Pulmonary artery endothelial cell (primary cell): ENCODE measurements at places on chromosomes 2 and 18. TPM values are rescaled to one million over a fixed set of nuclear protein-coding genes. Genes with fewer than 3 reads are reported as not detected.

Gene LCT
- total RNA-seq: not detected in 2 replicates

Gene ACTR3
- 317 and 418 TPM in 2 replicates for total RNA-seq

- no peak for DNase-seq
Observed at GRCh38 chr2:101272045-101272784, 19.5 kb downstream of the CNOT11 start.

- no peak for DNase-seq
Observed at GRCh38 chr2:97005353-97005752, 19.0 kb upstream of the FAM178B start.

Gene METTL21A
- 21.9 and 23.8 TPM in 2 replicates for total RNA-seq

DNA sequence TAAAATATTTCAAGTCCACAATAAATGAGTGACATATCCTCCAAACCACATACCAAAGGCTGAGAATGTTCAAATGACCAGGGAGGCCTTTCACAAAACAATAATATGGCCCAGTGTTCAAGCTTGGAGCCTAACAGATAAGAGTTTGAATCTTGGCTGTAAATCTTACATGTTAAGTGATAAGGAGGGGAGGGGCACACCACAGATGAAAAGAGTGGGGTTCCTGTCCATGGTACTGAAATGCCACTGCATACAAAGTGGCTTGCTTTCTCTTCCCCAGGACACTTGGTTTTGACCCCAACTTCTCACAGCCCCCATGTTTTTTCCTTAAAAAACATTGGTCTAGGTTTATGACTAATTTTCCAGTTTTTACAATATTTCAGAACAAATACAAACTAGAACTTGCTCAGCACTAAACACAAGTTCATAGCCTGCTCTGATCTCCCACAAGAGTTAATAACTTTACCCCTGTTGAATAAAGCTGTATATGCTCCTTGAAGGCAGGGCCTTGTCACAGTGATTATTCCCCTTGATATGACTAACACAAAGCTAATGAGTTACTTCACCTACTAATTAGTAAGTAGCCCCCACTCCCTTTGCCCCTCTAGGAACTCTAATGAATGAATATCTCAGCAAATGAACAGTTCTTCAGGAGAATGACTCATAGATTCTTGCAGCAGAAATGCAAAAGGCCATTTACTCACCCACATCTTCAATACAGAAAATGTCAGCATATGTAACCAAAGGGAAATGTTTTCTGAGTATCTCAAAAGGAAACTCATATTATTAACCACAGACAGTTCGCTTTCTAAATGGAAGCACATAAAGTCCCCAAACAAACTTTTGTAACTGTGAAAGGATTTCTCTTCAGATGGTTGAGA, 142.2 kb downstream of the SATB2 start:
- no peak for DNase-seq

DNA sequence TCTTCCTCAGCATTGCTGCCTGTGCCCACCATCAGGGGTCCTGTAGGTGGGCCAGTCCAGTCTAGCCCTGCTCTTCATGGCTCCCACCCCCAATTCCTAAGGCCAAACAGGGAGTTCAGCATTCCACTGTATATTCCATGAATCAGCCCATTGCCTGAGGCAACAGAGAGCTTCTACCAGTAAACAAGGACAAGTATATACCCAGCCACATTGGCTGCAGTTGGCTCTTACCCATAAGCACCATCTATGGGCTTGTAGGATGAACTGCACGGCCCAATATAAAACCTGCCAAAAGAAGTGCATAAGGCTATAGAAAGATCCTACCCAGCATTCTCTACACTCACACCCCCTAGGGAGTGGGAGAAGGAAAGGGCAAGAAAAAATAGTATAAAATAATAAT, 95.1 kb upstream of the SALL3 start:
- DNase-seq: no peak

- no peak for DNase-seq
Observed at GRCh38 chr2:148725564-148725963, 81.0 kb downstream of the EPC2 start.

- DNase-seq: no peak
Observed at GRCh38 chr18:38456253-38456652, 890.7 kb upstream of the CELF4 start.

DNA sequence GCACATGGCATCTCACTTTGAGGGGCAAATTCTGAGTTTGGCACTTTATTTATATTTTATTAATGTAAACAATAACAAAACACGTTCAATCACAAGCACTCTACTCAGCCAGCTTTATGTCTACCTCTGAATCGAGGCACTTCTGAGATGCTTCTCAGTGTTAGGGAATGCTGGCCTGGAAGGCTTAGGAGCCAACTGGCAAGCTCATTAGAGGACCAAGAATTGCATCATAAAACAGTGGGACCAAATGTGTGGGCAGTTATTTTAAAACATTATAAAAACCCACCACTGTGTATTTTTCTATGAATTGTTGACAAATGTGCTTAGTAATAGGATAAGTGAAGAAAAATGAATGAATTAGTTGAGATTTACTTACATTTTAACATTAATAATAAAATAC, 46.8 kb upstream of the SMIM21 start:
- no peak for DNase-seq
